ENCODE measurements at places on chromosomes 13 and 19. TPM values are rescaled to one million over a fixed set of nuclear protein-coding genes. Genes with fewer than 3 reads are reported as not detected.

The ZNF85 gene
- total RNA-seq, result 1.2 TPM

The SIGLEC10 gene
- 0.58 TPM for total RNA-seq

The TMEM255B gene
- total RNA-seq, result 0.75 TPM

The LIM2 gene
- not detected for total RNA-seq

The CGB5 gene
- not detected for total RNA-seq

The IGFL3 gene
- total RNA-seq, result not detected

The SIGLEC14 gene
- total RNA-seq, result not detected

The PTPRS gene
- total RNA-seq, result 49.4 TPM

The IGFL2 gene
- 0.75 TPM for total RNA-seq

The TNFRSF19 gene
- 0.07 TPM for total RNA-seq

The OVOL3 gene
- total RNA-seq, result not detected

The CDC42EP5 gene
- total RNA-seq, result 0.38 TPM

- no peak for DNase-seq
Observed at GRCh38 chr13:48594096-48594815, 59.5 kb upstream of the CYSLTR2 start.

GRCh38 chr19:46513461-46514236, 18.0 kb upstream of the PNMA8B start:
- DNase-seq, result peak; percentile 83

- DNase-seq, result no peak
Observed at GRCh38 chr13:110216006-110216397, 91.0 kb downstream of the COL4A1 start.

- DNase-seq, result no peak
Observed at GRCh38 chr19:17580470-17581144, 25.2 kb downstream of the COLGALT1 start.

- DNase-seq, result no peak
Observed at GRCh38 chr13:27101847-27102246, 69.8 kb downstream of the USP12 start.

GRCh38 chr19:4391701-4392483, 8.5 kb downstream of the SH3GL1 start:
- DNase-seq, result no peak

DNA sequence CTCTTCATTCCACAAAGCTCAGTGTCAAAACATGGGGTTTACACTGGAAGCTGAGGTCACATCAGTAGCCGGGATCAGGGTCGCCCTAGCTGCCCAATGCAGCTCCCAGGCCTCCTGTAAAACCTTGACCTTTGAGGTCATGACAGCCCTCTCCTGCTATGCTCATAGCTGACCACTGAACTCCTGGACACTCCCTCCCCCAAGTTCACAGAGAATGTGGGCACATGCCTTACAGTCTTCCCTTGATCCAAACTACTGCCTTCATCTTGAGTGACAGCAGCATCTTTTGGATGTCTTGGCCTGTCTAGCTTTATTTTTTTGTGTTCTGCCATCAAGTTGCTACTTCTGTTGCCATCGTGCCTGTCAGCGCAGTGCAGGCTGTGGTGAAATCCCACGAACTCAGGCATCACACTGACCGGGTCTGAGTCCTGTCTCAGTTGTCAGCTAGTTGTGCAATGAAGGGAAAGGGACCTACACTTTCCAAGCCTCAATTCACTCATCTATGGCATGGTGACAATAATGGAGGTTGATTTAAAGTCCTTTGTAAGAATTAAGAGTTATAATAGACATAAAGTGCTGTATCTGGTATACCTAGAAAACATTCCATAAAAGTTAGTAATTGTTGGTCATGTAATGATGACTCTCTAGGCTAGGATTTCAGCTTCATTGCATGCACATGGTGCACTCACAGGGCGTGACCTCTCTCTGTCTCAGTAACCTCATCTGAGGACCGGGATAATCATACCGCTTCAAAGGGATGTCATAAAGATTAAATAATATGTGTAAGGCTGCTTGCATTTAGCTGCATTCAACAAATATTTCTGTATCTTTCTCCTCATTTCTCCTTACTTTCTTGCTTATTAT, 16.4 kb upstream of the ALOX5AP start:
- DNase-seq, result no peak

- no peak for DNase-seq
Observed at GRCh38 chr13:22964245-22964966, 216.4 kb upstream of the SGCG start.

DNA sequence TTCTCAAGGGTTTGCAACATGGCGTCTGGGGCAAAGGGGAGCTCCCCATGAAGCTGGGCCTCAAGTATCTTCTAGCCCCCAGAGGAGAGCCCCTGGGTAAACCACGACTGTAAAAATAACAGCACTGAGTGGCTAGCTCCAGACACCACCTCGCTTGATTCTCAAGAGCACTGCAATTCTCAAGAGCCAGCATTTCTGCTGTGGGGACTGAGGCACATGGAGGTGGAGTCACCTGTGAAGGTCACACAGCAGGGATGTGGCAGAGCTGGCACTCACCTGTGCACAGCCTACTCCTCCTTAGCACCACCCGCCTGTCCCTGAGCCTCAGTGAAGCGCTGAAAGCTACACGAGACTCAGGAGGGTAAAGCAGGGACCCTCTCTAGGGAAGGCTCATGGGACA, 20.7 kb upstream of the CCNP start:
- DNase-seq, result no peak

DNA sequence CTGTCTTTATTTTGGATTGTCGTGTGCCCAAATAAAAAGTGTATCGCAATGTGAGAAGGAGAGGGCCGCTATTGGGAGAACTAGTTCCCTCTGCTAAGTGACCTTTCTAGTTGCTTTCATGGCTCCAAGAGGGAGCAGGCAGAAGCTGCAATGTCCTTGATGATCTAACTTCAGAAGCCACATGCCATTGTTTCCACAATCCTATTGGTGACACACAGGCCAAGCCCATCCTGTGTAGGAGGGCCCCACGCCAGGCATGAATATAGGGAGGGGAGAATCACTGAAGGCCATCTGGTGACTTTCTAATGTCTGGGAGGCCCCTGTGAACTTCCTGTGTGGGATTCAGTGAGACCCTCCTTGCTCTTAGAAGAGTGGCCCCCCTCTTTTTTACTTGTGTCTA, 47.8 kb upstream of the KPNA3 start:
- peak; percentile 36 for DNase-seq

DNA sequence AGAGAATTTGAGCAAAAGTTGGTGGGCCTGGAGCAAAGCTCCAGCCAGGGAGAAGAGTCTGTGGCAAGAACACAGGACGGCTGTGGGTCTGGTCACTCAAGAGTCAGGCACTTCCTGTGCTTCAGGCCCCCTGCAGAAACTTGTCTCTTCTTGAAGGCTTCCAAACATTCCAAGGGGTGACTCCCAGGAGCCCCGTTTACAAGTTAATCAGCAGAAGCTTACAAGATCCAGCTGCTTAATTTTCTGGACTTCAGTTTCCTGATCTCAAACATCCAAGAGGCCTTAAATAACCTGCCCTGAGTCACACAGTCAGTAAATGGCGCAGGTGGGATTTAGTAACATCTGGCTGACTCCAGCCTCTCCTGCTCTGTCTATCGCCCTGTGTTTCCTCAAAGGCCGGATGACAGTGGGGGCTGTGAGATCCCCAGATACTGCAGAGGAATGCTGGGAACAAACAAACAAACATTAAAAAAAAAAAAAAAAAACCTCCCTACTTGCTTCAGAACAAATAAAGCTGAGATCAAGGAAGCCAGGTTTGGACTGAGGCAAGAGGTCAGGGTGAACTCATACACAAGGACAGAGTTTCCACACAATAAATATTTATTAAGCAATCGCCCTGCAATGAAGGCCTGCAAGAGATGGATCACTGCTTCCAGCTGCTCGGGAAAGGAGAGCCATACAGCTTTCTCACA, 175.4 kb upstream of the RFC3 start:
- no peak for DNase-seq

DNA sequence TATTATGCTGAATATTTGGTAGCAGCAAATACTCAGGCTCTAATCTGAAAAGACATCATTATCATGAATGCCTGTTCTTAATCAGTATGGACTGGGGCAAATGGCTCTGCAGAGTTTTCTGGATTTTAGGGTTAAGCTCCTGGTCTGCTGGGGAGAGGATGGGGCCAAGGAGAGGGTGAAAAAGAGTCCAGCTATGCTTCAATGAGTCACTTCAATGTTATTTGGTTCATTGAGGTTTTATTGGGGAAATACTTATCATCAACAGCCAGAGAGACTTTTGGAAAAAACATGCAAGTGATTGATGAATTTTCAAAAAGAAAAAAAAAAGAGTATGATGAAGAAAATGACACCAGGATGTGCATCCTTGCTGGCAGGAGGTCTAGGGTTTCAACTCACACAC, 278.3 kb downstream of the UQCRFS1 start:
- no peak for DNase-seq

GRCh38 chr13:73622381-73622780, 511.8 kb downstream of the KLF12 start:
- no peak for DNase-seq

- DNase-seq, result no peak
Observed at GRCh38 chr13:47519626-47520025, 481.4 kb downstream of the SUCLA2 start.

GRCh38 chr19:44643605-44644401, at the start of gene PVR:
PVR (plus strand) TSS chr19:44643910; CDS start chr19:44644097, 187 bp downstream.
- DNase-seq, result peak; percentile 79

GRCh38 chr13:72156760-72157159, 289.8 kb upstream of the DACH1 start:
- DNase-seq, result no peak

DNA sequence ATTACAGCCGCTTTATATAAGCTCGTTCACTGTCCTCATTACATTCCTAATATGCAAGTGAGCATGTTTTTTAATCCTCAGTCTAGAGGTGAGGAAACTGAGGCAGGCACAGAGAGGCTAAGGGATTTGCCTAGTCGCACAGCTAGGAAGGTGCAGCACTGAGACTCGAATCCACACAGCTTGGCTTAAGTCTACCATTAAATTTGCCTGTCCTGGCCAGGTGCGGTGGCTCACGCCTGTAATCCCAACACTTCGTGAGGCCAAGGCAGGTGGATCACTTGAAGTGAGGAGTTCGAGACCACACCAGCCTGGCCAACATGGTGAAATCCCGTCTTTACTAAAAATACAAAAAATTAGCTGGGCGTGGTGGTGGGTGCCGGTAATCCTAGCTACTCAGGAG, 8.0 kb downstream of the RPS16 start:
- no peak for DNase-seq

- DNase-seq, result no peak
Observed at GRCh38 chr19:49949742-49950589, 11.0 kb downstream of the SIGLEC11 start.

DNA sequence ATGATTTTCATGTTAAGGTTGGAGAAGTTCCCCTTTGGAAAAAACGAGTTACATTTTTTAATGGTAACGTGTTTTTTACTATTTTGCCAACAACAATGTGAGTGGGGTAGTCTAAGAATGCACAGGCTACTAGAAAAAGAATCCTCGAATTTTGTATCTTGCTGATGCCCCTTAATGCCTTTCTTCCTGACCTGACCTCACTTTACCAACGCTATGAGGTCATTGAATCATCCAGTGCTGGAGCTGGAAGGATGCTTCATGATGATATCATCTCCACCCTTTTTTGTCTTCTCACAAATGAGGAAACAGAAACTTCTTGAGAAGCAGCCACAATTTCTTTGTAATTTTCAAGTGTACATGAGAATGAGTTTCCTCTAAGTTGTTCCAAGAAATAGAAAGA, 8.2 kb upstream of the UBL3 start:
- no peak for DNase-seq

GRCh38 chr19:22708983-22709382, 74.9 kb downstream of the ZNF492 start:
- no peak for DNase-seq

GRCh38 chr19:33767898-33768413, 28.7 kb upstream of the KCTD15 start:
- peak; percentile 49 for DNase-seq

GRCh38 chr13:45928843-45929242, 77.3 kb upstream of the SIAH3 start:
- DNase-seq, result no peak

- DNase-seq, result no peak
Observed at GRCh38 chr19:55247621-55248099, 11.2 kb downstream of the PPP6R1 start.
